ENCODE measurements at places on chromosomes 3 and 15. TPM values are rescaled to one million over a fixed set of nuclear protein-coding genes. Genes with fewer than 3 reads are reported as not detected.

TMEM108 gene
- 18.3 TPM for total RNA-seq

ITGB5 gene
- total RNA-seq, result 20.4 TPM

DNA sequence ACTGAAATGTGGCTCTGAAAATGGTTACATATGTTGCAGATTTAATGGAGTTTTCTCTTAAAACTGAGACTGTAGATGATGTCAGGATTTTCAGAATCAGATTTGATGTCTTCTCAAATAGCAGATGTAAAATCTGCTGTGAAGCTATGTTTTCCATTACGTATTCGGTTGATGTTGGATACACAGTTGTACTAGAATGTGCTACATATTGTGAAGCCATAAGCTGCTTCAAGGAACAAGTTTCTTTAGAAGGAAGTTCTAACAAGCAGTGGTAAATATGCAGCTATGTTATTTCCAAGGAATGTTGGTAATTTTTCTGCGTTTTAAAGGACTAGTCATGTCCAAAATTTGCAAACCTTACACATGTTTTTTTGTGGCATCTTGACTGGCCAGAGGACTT is 197.7 kb downstream of the RBMS3 start:
- DNase-seq, result no peak

DNA sequence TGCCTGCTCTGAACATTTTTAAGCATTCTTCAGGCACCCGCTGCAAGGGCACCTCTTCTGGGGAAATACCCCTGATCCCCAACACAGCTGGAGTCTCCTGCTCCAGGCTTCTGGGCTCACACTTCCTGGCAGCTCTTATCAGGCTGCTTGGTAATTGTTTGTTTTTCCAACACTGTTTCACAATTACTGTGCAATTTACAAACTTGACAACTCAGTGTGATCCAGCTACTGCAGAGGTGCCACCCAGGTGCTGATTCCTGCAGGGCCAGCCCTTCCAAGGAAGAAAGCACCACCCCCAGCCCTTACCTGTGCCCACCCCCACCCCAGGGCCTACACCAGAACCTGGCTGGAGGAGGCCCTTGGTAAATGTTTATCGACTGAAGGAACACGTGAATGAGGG is 66.5 kb downstream of the MAGEF1 start:
- DNase-seq, result no peak

DNA sequence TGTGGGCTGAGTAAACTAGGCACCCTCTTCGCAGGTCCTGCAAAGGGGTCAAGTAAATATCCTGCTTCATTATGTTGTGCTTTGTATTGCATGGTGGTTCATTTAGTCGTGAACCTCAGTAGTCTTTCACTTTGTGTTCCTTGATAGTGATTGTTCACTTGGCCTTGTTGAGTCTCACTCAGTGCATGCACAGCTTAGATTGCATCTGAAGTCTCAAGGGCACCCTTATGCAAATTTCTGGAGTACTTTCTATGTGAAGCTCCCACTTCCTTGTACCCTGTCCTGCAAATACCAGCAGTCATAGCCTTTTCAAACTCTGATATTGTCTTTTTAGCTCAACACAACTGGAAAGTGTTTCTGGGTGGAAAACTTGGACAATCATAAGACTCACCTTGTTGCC is 519.2 kb downstream of the NAALADL2 start:
- DNase-seq, result no peak

- DNase-seq, result no peak
Measured at GRCh38 chr15:75455982-75456531, 4.6 kb upstream of the SIN3A start.

GRCh38 chr3:63607716-63608115 is 44.8 kb upstream of the SNTN start:
- DNase-seq, result no peak

GRCh38 chr3:112604536-112604935 is 36.4 kb downstream of the CCDC80 start:
- no peak for DNase-seq

DNA sequence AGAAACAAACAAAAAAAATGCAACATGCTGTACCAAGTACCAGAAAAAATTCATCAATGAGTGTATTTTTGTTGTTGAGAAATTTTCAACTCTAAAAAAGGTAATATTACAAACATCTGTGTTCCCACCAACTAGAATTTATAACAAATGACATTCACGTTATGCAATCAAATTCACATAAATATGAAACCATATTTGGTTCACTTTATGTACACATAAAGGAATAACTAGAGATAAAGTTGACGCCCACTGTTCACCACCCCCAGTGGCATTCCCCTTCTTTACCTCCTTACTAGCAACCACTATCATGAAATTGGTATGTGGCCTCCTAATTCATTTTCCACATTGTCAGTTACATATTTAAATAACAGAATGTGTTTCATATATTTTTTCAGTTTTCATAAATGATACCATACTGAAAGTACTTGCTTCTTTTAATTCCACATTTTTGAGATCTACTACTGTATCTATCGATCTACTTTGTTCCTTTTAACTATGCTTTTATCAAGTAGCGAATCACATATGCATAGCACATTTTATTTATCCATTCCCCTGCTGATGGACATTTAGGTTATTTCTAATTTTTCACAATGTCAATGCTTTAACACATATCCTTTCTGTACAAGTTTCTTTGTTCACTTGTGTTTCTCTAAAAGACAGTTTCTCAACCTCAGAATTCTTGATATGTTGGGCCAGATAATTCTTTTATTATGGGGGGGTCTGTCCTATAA is 34.5 kb downstream of the TBC1D5 start:
- no peak for DNase-seq
